ENCODE measurements at places on chromosomes 13 and 19.

DNA sequence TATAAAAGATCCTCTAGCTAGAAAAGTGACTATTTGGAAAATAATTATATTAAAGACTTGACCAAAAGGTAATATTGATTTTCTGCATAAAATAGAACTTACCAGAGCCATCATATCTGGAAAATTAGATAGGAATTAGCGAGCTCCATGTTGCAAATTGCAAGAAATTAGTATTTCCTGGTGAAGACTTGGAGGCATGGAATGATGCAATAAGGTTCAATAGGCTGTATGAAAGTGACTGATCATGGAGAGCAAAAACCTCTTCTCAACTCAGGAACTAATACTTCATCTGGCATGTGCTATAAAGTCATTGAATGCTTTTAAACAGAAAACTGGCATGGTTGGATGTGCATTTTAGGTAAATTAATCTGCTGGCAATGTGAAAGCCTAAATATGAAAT is 66.3 kb upstream of the UFM1 start:
- DNase-seq, result no peak

DNA sequence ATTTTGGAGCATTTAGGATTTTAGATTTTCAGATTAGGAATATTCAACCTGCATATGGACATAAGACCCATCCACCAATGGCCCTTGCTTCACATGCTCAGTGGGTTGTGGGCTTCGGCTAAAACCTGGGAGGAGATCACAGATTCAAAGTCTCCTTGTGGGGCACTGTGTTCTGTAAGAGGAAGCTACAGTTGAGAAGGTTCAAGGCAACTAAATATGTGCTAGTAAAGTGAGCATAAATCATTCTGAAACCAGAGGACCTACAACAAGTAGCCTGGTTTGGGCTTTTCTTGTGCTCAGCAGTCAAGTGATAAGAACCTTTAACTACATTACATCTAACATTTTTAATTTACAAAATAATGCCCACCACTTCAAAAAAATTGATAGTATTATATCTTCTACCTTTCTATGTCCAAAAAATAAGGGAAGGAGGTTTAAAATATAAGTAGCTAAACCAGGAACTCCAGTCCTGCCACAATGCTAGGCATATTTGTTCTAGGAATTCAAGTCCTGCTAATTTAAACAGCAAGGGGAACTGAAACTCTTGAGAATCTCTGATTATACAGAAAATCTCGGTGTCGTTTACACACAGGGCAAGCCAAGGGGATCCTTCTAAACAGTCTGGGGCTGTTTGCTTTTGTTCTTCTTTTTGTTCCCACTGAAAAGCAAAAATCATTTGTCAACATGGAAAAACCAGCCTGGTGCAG is 36.6 kb downstream of the FOXO1 start:
- no peak for DNase-seq

DNA sequence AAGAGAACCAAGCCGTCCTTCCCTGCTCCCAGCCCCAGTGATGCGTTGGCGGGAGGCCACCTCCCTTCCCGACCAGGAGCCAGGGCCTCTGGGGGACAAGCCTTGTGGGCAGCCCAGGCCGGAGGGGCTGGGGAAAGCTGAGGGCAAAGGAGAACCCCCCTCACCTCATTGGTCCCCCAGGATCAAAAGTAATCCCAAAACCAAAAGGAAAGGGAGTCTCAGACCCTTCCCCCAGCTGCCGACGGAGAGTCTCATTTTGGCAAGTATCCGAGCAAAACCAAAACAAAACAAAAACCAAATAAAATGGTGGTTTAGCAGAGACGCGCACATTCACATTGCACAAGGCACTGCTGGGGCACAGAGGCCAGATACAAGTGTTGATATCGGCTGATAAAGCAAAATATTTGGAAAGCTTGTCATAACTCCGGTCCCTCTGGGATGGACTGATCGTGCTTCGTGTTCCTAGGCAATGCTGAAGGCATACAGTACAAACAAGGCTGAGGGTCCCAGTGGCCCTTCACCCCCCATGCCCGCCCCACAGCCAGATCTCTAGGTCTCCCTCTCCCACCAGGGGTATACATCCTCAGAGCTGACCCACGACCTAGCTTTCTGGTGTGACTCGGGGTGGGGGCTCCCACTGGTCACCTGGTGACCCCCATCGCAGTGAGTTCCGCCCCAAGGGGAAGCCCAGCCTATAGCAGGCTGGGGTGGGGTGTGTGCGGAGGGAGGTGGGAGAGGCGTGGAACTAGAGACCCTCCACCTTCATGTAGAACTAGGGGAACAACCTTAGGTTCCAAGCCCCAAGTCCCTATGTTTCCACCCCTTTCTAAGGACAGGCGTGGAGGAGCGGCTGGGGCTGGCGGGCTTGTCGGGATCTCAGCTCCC is 2.1 kb downstream of the CEBPA start:
- DNase-seq, result no peak

- no peak for DNase-seq
Measured at GRCh38 chr13:41150058-41150457, 17.5 kb upstream of the KBTBD6 start.

DNA sequence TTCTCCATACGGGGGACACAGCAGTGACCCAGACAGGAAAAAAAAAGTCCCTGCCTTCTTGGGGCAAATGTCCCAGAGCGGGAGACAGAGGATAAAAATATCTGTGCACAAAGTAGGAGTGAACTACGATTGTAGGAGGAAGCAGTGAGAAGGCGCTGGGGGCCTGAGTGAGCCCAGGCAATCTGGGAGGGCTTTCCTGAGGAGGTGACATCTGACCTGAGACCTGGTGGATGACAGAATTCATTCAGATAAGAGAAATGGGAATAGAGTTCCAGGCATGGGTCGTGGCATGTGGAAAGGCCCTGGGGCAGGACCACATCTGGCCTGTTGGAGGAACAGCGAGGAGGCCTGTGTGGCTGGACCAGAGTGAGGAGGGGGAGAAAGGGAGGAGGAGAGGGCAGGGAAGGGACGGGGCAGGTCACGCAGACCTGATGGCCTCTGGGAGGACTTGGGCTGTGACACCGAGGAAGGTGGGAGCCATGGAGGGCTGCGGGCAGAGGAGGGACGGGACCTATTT is 50.2 kb upstream of the NFIC start:
- DNase-seq, result no peak

- no peak for DNase-seq
Measured at GRCh38 chr13:23609414-23609760, 39.2 kb downstream of the TNFRSF19 start.

- no peak for DNase-seq
Measured at GRCh38 chr19:46449228-46449627, 20.5 kb upstream of the PNMA8C start.

- DNase-seq, result no peak
Measured at GRCh38 chr13:112776971-112777370, 87.1 kb downstream of the ATP11A start.

GRCh38 chr19:35083691-35084508 is 31.7 kb upstream of the FXYD3 start:
- no peak for DNase-seq

- DNase-seq, result no peak
Measured at GRCh38 chr13:50882816-50883435, 26.7 kb upstream of the RNASEH2B start.

- DNase-seq, result no peak
Measured at GRCh38 chr19:45350477-45351058, 10.0 kb downstream of the KLC3 start.

DNA sequence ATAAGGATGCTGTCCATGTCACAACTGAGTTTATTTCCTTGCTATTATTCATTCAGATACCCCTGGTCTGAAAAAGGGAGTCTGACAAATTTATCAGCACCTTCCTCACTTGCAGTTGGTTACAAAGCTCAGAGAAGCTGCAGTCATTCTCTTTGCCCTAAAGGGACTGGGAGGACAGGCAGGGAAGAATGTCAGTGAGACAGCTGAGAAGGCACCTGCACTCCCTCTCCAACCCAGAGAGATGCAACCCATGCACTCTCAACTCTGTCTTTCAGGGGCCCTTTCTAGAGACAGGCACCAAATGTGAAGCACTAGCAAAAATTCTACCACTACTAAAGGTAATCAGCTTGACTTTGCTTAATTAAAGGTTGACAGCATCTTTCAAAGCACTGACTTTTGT is 83.3 kb downstream of the CRYL1 start:
- no peak for DNase-seq

DNA sequence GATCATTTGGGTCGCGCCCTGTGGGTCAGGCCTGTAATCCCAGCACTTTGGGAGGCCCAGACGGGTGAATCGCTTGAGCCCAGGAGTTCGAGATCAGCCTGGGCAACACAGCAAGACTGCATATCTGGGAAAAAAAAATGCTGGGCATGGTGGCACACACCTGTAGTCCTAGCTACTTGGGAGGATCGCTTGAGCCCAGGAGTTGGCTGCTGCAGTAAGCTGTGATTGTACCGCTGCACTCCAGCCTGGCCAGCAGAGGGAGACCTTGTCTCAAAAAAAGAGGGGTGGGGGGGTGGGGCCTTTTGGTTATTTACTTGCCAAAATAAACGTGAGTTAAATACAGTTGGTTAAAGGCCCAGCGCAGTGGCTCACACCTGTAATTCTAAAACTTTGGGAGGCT is 9.8 kb upstream of the ZNF544 start:
- no peak for DNase-seq

GRCh38 chr19:42245231-42245630 is 2.8 kb upstream of the GSK3A start:
- DNase-seq, result no peak

DNA sequence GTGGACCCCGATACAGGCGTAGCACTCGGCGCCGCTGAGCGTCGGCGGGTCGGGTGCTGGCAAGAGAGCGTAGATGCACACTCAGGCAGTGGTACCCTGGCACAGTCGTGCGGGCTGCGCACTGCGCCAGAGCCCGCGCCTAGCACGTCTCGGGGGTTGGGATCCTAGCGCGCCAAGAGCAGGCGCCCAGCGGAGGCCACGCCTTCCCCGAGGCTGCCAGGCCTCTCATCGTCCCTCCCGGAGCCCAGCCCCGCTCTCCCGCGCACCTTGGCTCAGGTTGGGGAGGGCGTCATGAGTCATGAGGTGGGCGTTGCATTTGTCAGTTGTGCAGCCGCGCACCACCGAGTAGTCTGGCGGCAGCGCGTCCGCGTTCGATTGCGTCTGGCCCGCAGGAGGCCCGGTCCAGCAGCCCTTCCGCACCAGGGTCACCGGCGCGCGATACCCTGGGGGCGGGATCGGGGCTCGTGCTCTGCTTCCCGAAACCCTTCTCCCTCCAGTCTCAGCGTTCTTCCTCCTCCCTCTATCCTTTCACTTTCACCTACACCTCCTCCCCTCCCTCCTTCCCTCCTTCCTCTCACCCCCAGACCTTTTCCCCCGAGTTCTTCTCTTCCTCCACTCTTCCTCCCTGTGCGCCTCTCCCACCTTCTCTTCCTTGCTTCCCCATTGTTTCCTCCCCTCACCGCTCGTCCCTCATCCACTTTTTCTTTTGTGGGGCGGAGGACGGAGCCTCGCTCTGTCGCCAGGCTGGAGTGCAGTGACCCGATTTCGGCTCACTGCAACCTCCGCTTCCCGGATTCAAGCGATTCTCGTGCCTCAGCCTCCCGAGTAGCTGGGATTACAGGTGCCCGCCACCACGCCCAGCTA is 3.5 kb downstream of the LYPD5 start:
- no peak for DNase-seq

DNA sequence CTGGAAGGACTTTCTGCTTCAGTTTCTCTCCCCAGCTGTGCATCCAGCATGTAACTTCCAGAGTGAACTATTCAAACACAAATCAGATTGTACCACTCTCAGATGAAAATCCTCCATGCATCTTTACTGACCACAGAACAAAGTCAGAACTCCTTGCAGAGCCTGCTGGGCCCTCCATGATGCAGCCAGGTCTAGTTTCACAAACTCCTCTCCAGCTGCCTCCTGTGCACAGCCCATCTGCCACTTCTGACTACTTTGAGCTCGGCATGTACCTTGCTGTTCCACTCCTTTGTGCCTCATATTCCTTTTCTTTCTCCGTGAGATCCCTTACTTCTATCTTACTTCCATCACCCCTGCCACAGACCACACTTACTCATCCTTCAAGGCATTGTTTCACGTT is 31.4 kb downstream of the NALCN start:
- no peak for DNase-seq

- DNase-seq, result no peak
Measured at GRCh38 chr13:66895780-66896179, 334.4 kb downstream of the PCDH9 start.

DNA sequence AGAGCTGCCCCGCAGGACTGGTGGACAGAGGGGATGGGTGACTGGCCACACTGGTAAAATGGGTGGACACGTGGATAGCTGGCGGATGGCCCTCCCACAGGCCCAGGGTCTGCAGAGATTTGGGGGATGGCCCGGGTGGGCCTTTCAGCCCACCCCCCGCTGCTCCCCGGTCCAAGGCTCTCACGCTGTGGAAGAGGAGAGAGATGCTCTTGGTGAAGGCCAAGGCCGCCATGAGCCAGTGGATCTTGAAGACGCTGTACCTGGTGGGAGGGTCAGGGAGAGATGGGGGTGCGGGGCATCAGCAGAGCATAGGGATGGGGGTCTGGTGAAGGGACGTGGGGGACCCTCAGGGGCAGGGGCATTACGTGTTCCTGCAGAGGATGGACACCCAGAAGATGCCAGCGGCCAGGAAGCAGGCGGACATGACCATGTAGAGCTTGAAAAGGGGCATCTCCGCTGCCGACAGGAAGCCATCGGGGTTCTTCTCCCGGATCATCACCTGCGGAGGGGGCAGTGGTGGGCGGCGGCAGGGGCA is 4.5 kb downstream of the GPR108 start:
- no peak for DNase-seq

DNA sequence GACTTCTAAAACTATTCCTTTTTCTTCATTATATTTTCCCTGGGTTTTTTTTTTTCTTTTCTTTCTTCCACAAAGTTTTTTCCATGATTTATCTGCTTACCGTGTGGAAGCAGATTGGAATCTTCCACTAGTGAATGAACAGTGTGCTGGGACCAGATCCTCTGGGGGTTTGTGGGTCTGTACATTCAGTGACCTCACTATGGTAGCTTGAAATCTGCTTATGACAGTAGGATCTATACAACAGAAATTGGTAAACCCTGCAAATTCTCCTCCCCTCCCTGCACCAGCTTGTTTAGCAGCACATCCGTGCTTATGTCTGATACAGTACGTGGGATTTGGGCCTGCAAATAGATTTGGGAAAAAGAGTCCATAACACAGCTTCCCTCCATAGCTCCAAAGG is 26.0 kb upstream of the MAB21L1 start:
- DNase-seq, result no peak

GRCh38 chr19:39906283-39906682 is 28.2 kb downstream of the FCGBP start:
- DNase-seq, result no peak

GRCh38 chr19:18399008-18399407 is 1.6 kb upstream of the LRRC25 start:
- no peak for DNase-seq

- no peak for DNase-seq
Measured at GRCh38 chr13:110044551-110045111, 258.2 kb upstream of the IRS2 start.

GRCh38 chr19:7970716-7971448 is 27.4 kb upstream of the TIMM44 start:
- DNase-seq, result no peak

GRCh38 chr19:6806488-6806887 is 34.0 kb downstream of the VAV1 start:
- DNase-seq, result no peak

Data from esophagus squamous epithelium (tissue), 5 donors.